ENCODE measurements at places on chromosomes 16 and 17. TPM values are rescaled to one million over a fixed set of nuclear protein-coding genes. Genes with fewer than 3 reads are reported as not detected.

DNA sequence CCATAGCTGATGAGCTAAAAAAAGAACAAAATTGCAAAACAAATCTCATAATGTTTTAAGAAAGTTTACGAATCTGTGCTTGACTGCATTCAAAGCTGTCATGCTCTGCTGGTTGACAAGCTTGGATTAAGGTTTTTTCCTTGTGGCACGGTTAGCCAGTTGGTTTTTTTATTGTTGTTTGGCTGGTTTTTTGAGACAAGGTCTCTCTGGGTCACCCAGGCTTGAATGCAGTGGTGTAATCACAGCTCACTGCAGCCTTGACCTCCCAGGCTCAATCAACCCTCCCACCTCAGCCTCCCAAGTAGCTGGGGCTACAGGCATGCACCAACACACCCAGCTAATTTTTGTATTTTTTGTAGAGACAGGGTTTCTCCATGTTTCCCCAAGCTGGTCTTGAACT lies 45.7 kb downstream of the PHKB start:
- no peak for DNase-seq

The ACSM5 gene
- total RNA-seq, result 0.40 TPM

The CD19 gene
- not detected for total RNA-seq

DNA sequence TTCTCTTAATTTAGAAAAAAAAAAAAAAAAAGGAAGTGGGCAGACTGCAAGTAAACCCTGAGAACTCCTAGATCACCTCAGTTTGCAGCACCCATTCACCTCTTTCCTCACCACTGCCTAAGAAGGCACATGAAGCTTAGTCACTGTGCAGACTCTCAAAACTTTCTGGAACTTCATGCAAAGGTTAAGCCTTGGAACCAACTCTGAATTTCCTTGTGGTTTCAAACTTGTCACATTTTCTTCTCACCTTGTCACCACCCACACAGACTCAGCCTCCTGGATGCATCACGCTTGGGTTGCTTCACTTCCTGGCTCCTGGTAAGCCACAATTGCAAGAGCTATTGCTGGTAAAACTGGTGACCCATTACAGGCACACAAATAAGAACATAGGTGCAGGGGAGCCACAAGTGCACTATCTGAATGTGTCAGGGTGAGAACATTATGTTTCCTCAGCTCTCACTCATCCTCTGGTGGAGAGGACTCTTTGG lies 15.0 kb upstream of the CPD start:
- peak; percentile 80 for DNase-seq

DNA sequence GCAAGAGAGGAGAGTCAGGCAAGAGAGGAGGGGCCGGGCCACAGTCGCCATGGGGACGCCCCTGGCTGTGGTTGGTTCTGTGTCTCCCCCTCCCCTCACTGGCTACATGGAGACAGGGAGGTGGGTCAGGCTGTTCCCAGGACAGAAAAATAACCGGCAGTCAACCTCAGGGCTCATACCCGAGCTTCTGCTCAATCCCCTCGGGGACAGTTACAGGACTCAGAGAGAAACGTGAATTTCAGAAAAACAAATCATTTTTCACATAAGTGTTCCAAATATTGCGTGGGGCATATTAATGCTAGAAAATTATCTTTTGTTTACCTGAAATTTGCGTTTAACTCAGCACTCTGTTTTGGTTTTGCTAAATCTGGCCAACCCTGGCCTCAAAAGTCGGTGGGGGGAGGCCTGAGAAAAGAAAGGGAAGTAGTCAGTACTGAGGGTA lies 22.2 kb upstream of the CPSF4L start:
- no peak for DNase-seq

The HOXB9 gene
- total RNA-seq, result not detected

The NDUFAF8 gene
- total RNA-seq, result 61.0 TPM

DNA sequence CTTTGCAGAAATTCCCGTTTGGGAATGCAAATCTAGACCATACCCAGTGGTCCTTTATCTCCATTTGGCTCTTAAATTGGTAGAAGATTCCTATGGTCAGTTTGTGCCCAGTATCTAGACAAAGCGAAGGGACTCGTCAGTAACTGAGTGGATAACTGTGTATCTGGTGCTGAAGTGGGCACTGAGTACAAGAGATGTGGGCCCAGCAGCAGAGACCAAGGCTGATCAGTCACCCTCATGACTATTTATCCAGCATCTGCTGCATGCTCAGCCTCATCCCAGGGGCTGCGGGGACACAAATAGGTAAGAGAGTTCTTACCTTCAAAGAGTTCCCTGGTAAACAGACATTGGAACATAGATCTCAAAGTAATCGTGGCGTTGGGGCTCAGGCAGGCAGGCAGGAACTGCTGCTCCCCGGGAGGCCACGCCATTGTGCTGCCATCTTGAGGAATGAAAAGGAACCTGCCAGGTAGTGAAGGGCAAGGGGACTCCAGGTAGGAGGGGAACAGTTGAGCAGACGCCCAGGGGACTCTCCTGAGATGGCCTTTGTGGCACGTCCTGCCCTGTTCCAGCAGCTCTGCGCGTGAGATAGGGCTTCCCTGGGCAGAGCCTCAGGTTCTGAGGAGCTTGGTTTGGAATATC lies 10.3 kb downstream of the NT5M start:
- DNase-seq, result peak; percentile 77

DNA sequence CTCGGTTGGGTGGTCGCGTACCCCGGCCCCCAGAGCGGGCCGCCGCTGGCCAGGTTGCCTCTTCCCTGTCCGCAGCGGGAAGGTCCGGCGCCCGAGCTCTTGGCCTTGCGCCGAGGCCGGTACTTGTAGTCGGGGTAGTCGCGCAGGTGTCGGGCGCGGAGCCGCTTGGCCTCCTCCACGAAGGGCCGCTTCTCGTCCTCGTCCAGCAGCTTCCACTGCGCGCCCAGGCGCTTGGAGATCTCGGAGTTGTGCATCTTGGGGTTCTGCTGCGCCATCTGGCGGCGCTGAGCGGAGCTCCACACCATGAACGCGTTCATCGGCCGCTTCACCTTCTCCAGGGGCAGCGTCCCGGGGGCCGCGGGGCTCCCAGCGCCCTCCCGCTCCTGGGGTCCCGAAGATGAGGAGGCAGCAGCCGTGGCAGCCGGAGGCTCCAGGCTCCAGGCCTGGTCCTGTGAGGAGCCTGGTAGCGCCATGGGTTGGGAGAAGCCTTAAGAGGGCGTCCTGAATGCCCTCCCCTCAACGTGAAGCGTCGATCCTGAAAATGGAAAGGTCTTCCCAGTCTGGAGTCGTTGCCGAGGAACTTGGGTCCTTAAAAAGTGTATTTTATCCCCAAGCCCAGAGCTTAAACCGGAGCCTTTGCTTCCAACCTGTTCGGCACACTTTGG lies 558 bp downstream of the SOX15 start:
- peak; percentile 92 for DNase-seq

The USP43 gene
- total RNA-seq, result not detected

GRCh38 chr16:88502776-88503280 lies 49.7 kb downstream of the ZFPM1 start:
- DNase-seq, result no peak

DNA sequence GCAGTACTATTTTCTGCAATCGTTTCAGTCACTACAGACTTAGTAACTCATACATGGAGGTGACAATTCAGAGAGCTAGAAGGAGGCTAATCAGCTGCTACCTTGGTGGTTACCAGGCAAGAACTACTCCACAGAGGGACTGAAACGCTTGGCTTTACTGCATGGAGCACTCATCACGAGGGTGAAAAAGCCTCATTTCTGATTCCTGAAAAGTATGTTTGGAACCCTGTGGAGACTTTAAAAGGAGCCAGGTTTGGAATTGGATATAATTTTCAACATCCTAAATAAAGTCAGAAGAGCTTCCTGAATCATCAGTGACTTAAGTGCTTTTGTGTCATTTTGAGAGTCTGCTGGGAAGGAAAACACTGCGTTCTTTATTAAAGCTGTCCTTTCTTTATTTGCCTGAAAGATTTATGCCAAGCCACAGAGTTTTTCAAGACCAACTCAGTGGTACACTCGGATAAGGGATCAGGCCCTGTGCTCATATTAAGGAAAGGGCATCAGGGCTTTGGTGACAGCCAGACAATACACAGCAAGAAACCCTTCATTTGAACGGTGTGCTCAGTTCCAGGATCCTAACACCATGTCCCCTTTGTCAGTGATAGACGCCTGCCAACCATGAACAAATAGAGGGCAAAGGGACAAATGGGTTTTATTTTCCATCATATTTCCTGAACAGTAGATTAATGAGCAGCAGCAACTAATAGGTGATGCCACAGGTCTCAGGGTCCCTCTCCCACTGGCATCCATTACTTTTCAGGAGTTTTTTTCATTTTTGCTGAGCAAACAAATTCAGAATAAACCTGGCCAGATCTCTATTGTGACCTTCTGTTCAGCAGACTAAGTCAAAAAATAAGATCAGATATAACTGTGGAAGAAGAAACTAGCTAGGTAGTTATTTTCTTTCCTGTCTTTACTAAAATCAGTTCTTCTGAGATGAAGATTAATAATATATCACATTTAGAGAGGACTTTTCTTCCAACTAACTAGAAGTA lies 80.5 kb upstream of the CLEC18B start:
- DNase-seq, result no peak

DNA sequence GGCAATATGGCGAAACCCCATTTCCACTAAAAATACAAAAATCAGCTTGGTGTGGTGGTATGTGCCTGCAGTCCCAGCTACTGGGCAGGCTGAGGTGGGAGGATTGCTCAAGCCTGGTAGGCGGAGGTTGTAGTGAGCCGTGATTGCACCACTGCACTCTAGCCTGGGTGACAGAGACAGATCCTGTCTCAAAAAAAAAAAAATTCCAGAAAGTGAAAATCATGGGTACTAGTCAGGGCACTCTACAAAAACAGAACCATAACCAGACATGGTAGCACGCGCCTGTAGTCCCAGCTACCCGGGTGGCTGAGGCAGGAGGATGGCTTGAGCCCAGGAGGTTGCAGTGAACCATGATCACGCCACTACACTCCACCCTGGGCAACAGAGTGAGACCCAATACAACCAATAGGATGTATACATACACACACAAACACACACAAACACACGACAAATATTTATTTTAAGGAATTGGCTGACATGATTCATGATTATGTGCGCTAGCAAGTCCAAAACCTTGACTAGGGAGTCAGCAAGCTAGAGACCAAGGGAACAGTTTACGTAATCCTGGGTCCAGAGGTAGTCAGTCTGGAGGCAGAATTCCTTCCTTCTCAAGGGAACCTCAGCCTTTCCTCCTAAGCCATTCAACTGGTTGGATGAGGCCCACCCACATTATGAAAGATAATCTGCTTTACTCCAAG lies 11.6 kb upstream of the GP1BA start:
- DNase-seq, result no peak

The BRICD5 gene
- 7.0 TPM for total RNA-seq

- no peak for DNase-seq
Measured at GRCh38 chr16:49365711-49366509, 7.7 kb upstream of the C16orf78 start.

GRCh38 chr17:6218333-6218732 lies 148.2 kb downstream of the WSCD1 start:
- DNase-seq, result no peak

DNA sequence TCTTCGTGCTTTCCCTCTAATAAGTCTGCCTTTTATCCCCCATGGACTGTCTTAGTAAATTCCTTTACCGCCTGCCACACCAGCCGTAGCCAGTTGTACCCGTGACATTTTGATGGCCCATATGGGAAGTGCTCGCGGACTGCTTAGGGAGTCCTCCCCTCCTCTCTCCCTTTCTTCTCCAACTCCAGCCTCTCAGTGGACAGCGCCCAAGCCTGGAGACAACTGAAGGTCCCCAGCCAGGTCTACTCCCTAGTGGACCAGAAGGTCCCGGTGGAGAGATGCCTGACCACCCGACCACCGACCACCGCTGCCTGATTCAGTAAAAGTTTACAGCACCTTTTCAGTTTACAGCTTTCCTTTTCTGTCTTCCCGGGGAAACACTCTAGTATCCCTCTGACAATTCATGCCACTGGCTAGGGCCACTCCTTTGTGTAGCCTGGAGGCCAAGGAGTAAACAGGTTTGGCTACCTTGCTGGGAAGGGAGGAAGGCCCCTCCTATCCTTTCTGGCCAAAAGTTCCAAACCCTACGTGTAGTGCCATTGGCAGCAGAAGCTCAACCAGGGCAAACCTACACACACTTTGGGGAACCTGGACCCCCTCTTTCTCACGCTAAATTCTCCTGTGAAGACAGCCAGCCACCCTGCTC lies 18.0 kb downstream of the CTRB2 start:
- DNase-seq, result no peak

The LGALS9B gene
- not detected for total RNA-seq

- no peak for DNase-seq
Measured at GRCh38 chr17:44065668-44066203, 735 bp downstream of the LSM12 start.

The CUEDC1 gene
- total RNA-seq, result 46.6 TPM

The TMC5 gene
- not detected for total RNA-seq

The SMTNL2 gene
- 8.1 TPM for total RNA-seq

- no peak for DNase-seq
Measured at GRCh38 chr17:10210151-10210574, 11.8 kb upstream of the GAS7 start.

GRCh38 chr16:87856791-87857228 lies 12.5 kb downstream of the SLC7A5 start:
- no peak for DNase-seq

DNA sequence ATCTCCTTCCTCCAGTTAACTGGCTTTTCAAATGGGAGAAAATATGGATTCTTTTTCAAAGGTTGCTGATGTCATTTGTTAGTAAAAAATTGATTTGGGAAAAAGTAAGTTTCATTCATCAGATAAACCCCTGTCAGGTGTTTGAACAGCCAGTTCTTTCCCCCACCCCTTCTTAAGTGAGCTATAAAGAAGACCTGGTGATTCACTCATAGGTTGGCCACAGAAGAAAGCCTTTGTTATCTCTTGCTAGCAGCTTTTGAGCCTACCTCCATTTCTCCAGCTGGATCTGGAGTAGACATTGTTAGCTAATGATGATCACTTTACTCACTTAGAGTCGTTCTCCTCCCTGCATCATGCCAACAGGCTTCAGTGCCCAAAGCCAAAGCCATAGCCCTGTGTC lies 63.0 kb downstream of the NLK start:
- no peak for DNase-seq

The ABCC12 gene
- not detected for total RNA-seq

The SMIM36 gene
- not detected for total RNA-seq

DNA sequence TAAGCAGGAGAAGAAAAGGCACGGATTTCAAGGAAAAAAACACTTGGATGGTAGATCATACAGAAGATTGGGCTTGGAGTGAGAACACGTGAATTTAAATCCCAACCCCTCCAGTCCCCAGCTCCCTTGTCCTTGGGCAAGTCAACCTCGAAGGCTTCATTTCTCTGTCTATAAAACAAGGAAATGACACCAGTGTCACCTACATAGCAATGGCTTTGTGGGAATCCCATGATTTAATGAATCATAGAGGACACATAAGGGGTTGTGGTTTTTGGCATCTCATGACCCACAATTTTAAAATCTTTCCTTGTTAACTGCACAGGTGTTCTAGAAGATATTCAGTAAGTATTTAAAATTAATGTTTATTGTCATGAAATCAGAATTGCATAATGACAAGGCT lies 8.2 kb upstream of the CCL2 start:
- no peak for DNase-seq

The PPP1R1B gene
- 1.2 TPM for total RNA-seq

The LIG3 gene
- total RNA-seq, result 20.1 TPM

- DNase-seq, result peak; percentile 89
Measured at GRCh38 chr17:76585649-76586593, at the start of gene ST6GALNAC2. ST6GALNAC2 (minus strand) TSS chr17:76585860; CDS start chr17:76585808, 52 bp downstream.
